ENCODE measurements at places on chromosomes 1 and 21. TPM values are rescaled to one million over a fixed set of nuclear protein-coding genes. Genes with fewer than 3 reads are reported as not detected.

Gene AHCTF1
- total RNA-seq, result 59.0 TPM

Gene CR1L
- total RNA-seq, result not detected

Gene LEFTY2
- total RNA-seq, result not detected

Gene MTARC1
- 87.2 TPM for total RNA-seq

DNA sequence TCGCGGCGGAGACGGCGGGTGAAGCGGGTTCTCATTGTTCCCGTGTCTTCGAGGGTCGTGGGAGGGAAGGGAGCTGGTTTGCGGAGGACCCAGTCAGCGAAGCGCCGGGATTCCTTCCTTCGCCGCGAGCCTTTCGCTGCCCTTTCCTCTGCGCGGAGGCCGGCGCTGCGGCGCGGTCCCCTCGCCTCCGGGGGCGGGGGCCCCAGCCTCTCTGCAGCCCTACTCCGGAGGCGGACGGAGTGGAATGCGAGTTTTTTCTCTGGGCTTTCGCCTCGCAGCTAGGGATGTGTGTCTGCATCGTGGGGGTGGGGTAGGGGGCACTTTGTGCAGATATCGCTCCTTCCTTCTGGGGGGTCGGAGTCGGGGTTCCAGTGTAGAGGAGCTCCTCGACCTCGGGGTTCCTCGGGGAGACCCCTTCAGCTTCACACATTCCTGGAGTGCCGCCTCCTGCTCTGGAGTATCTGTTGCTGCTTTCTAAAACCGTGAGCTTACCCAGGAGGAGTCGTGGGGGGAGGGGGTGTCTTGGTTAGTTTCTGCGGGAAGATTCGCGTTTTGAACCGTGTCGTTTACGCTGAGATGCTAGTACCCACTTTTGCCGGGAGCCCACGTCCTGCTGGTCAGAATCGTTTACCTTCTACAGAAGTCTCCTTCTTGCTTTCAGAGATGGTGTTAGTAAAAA lies 595 bp downstream of the RNF2 start:
- DNase-seq, result no peak

DNA sequence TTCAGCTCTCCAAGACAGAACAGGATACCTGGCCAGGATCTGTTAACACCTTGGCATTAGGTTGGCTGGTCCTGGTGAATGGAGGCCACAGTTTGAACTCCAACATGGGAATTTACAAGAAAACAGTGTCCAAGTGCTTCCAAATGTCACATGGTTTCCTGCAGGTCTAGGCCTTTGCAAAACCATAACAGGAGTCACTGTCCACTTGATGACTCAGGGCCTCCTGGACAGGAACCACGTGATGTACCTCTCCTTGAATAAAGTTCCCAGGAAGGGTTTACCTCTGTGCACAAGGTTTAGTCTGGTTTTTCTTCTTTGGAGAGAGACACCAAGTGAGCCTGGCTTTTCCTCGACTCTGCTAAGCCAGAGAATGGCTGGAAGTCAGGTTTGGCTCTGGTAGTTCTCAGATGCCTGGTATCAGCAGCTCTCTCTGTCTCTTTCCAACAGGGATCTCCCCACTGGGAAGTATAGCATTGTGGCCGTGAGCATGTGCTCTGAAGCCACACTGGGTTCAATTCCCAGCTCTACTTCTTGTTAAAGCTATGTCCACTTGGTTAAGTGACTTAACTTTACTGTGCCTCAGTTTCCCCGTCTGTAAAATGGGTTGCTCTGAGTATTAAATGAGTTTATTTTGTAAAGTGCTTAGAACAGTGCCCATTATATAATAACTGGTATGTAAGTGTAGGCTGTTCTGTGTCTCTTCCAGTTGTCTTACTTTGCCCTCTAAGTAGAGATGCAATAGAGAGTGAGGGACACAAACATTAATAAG lies 27.3 kb upstream of the TMEM61 start:
- no peak for DNase-seq

DNA sequence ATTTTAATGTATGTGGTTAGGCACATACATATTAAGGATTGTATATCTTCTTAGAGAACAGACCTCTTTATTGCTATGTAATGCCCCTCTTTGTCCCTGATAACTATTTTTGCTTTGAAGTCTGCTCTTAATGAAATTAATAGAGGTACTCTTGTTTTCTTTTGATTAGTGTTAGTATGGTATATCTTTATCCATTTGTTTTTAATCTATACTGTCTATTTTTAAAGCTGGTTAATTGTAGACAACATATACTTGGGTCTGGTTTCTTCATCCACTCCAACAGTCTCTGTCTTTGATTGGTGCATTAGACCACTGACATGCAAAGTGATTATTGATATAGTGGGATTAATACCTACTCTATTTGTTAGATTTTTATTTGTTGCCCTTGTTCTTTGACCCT lies 36.0 kb downstream of the LEPR start:
- no peak for DNase-seq

- no peak for DNase-seq
These were observed 10.6 kb downstream of the COL16A1 start for GRCh38 chr1:31693231-31693630.

GRCh38 chr1:201418461-201418860 lies 3.1 kb downstream of the TNNI1 start:
- no peak for DNase-seq

DNA sequence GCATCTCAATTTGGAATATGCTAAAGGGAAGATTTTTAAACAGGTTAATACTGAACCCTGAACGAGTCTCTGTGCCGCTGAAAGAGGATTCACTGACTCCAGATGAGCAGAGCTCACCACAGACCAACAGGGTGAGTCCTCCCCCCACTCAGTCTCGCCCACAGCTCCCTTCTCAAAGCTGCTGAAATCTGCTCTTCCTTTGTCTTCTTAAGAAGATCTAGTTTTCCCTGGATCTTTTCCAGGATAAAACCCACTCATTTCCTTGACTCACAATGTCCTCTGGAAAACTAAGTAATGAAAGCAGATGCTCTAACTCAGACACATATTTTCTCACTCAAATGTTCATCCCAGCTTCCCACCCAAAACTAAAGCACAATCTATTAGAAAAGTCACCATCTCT lies 447.0 kb upstream of the PKN2 start:
- DNase-seq, result no peak

GRCh38 chr1:167465743-167466142 lies 52.6 kb downstream of the CD247 start:
- DNase-seq, result no peak

GRCh38 chr1:6080469-6080868 lies 34.8 kb downstream of the KCNAB2 start:
- DNase-seq, result no peak

Gene GRIK3
- 0.79 TPM for total RNA-seq

Gene ZNF436
- total RNA-seq, result 16.9 TPM

Gene AMY2B
- 18.8 TPM for total RNA-seq

All from omental fat pad (tissue), 4 donors.